ENCODE measurements at places on chromosomes 13 and 19.

DNA sequence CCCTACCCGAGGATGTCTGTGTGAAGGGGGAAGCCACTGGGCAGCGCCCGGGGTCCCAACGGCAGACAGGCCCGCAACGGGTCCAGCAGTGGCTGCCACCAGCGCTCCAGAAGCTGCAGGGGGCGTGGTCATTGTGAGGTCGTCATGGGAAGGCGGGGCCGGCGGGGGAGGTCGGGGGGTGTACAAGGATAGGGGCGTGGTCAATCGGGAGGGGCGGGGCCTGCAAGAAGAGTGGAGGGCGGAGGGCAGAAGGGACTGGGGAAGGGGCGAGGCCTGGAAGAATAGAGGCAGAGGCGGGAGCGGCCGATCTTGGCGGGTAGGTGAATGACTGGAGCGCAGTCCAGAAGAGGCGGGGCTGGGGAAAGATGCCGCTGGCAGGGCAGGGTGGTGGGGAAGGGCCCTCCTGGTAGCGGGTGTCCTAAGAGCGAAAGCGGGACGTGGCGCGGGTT lies 4.4 kb downstream of the FUZ start:
- peak; percentile 89 for DNase-seq

- DNase-seq: peak; percentile 12
Measured at GRCh38 chr13:20270163-20270865, 38.2 kb upstream of the GJB6 start.

DNA sequence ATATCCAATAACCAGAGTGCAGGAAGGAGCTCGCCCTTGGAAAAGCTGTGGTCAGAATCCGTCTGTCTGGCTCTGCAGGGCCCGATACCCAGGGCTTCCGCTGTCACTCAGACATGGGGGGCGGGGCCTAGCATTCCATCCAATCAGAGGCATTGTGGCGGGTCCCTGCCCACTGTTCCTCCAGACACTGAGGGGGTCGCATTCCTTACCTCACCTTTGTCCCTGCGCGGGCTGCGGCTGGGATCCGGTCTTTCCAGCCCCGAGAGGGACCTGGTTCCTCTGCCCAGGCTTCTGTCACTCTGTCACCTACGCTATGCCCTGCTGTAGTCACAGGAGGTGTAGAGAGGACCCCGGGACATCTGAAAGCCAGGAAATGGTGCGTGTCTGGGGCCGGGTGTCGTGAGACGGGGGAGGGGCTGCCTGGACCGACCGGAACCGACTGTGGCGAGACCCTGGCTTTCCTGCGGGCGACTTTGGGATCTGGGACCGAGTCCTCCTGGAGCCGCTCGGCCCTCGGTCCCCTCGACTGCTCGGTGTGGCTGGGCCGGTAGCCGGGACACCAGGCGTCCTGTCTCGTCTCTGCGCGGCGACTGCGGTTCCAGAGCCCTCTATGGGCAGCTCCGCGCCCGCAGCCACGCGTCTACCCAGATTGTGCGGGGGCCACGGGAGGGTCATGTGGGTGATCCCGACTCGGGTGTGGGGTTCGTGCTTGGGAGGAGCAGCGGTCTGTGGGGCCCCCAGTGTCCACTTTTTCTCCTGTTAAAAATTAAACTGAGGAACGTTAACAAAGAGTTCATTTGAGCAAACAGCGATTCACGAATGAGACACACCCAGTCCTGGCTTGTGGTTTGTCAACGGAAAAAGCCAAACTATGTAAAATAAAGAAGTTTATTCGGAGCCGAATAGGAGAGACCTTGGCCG lies at the start of gene ZNF69:
TSS of gene ZNF69 (plus strand) at position 172 of the 921 bp plus-strand sequence. CDS start at position 314, 142 bp downstream.
- DNase-seq: peak; percentile 14

DNA sequence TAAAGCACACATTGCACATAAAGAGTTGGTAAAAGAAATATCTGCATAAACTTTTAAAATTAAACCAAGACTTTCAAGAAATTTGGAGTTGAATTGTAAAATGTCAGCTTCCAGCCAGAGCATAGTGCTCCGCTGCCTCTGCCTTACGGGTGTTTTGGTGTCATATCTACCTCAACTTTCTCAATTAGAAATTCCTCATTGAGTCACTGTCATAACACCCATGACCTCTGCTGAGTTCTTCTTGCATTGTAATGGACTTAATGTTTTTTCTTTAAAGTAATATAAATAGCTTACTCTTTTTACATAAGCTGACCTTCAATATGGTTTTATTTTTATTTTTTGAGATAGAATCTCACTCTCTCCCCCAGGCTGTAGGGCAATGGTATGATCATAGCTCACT lies 551.0 kb upstream of the NBEA start:
- DNase-seq: no peak

GRCh38 chr13:98155475-98156109 lies 12.7 kb downstream of the FARP1 start:
- no peak for DNase-seq

DNA sequence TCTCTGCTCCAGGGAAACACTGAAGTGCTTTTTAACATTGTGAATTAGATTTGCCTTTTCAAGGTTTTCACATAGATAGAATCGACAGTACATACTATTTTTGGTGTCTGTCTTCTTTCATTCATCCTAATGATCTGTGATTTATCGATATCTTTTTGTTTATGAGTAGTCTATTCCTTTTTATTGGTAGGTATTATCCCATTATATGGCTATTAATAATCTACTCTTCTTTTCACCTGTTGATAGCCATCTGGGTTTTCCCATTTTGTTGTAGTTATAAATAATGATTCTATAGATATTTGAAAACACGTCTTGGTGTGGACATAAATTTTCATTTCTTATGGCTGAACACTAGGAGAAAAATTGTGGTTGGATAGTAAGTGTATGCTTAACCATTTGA lies 262.6 kb downstream of the MAB21L1 start:
- DNase-seq: no peak

GRCh38 chr13:98917116-98917515 lies 60.7 kb downstream of the DOCK9 start:
- DNase-seq: no peak

GRCh38 chr13:37526710-37527473 lies 71.7 kb downstream of the POSTN start:
- DNase-seq: peak; percentile 29

- DNase-seq: peak; percentile 25
Measured at GRCh38 chr13:76833441-76833954, 52.7 kb downstream of the KCTD12 start.

DNA sequence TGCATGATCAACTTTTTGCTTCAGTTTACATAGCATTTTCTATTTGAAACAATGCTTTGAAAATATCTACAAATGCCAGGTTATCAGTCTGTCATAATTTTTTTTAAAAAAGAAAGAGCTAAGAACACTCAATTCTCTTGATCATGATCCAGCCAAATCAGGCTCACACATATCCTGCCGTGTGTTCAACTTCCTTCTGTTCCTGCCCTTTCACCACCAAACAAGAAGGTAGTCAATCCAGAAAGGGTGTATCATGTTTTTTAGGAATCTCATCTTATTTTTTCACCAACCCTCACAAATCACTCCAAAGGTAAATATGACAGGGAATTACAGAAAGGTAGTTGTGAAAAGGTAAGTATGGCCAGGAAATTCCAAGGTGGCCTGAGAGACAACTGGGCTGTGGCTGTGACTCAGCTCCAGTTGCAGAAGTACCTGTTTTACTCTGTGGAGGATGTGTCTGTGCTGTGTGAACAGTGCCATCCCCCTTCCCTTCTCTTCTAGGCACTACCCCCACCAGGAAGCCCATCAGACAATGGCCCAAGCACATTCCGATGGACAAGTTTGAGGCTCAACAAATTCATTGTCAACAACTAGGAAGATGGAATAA lies 138.8 kb upstream of the GJB6 start:
- DNase-seq: no peak

DNA sequence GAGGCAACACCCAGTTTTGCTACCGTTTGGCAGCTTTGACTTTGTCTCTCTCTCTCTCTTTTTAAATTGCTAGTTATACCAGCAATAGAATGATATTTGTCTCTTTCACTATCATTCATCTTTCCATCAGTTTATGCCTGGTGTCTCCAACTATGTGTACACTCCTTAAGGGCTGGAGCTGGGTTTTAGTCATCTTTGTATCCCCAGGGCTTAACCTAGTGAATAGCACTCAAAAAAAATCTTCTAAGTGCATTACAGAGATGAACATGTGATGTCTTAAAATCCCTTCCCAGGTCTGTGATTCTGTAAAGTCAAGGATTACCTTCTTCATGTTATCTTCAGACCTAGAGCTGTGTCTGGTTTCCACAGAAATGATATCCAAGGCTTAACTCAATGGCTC lies 7.8 kb upstream of the UBL3 start:
- no peak for DNase-seq

- no peak for DNase-seq
Measured at GRCh38 chr13:45332036-45332830, 8.8 kb downstream of the TPT1 start.

DNA sequence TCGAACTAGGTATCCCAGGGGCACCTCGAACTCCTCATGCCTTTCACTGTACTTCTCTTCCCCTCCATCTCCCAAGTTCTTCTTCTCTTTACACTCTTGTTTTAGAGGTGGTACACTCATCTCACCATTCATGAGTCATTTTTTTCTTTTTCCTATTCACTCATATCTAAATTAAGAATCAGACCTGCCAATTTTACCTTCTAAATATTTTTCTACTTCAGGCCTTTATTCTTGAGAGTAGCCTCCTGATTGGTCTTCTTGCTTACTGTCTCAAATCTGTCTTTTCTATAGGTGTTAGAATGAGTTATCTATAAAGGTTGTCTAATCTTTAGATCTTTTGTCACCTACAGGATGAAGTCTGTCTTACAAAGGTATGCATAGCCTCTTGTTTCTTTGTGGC lies 20.7 kb downstream of the TDRD3 start:
- no peak for DNase-seq

GRCh38 chr19:23377276-23377675 lies 18.0 kb downstream of the ZNF91 start:
- DNase-seq: no peak

GRCh38 chr13:57673197-57673596 lies 41.7 kb downstream of the PCDH17 start:
- DNase-seq: no peak

DNA sequence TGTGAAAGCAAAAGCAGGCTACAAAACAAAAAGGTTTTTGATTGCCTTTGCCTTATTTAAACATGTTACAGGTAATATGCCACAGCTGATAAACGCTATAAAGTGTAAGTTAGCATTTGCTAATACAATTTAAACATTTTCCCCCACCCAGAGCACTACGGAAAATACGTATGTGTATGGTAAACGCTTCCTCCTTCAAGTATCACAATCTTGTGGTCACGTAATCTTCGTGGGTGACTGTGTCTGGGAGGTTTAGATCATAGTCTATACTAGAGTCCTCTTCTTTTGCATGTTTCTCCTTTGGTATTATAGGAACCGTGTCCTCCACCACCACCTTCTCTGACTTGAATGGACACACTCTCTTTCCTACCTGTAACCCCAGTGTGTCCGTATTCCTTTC lies 38.1 kb upstream of the POSTN start:
- DNase-seq: no peak

DNA sequence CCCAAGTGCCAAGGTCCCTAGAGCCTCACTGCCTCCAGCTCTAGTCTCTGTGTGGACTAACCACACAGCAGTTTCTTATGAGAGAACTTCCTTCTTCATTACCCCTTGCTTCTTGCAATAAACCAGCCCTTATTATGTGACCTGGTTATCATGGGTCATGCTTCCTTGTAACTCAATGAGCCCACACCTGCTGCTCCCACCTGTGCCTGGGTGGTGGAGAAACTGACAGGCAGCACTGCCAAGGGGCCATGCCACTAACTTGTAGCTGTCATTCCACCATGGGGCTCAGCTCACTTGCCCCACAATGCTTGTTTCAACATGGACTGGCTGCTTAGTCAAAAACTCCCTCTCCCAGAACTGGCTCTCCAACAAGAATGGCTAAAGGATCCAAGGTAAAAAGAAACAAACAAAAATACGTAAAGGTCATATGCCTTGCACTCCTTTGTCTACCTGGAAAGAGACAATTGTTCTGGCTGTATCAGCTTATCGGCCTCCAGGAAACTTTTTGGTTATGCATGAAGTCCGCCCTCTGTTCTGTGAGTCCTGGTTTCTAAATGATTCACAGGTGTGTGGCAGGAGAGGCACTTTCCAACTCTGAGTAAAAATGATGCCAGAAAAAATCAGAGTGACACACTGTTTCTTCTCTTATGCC lies 446.4 kb downstream of the COG6 start:
- no peak for DNase-seq

DNA sequence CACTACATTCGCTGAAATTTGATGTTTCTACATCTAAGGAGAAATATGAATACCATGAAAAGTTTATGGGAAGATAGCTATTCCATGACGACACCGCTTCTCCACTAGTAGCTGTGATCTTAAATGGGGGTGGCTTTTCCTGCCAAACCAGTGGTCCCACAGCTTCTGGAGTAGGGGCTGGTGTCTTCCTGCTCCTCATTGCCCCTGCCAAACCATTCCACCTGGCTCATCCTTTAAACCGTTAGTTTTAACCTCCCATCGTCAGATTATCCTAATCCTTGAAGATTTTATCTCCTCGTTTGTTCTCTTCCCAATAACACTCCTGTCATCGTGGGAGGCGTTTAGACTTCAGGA lies 568 bp upstream of the ZNF230 start:
- no peak for DNase-seq

DNA sequence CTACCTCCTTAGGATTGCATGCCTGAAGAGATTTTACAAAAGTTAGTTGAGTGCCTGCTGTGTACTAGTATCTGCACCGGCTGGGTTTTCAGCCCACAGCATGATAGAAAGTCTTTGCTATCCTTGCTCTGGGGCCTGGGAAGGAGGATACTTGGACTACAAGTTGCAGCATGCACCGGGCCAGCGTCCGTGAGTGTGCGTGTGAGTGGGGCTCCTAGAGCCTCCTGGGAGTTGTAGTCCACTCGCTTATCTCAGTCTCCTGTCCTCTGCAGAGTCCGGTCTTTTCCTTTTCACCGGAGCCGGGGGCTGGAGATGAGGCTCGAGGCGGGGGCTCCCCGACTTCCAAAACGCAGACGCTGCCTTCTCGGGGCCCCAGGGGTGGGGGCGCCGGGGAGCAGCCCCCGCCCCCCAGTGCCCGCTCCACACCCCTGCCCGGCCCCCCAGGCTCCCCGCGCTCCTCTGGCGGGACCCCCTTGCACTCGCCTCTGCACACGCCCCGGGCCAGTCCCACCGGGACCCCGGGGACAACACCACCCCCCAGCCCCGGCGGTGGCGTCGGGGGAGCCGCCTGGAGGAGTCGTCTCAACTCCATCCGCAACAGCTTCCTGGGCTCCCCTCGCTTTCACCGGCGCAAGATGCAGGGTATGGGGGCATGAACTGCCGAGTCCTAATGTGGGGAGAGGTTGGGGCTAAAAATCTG lies 20.6 kb downstream of the BRSK1 start:
- DNase-seq: no peak

Data from NCI-H345 (cell line).